ENCODE measurements at places on chromosomes 11 and 22. TPM values are rescaled to one million over a fixed set of nuclear protein-coding genes. Genes with fewer than 3 reads are reported as not detected.

- DNase-seq, result no peak
These were observed 4.7 kb upstream of the KDM2A start for GRCh38 chr11:67114275-67114896.

- DNase-seq, result peak; percentile 62
These were observed 16.1 kb upstream of the RELT start for GRCh38 chr11:73359930-73360742.

- DNase-seq, result no peak
These were observed 27.4 kb downstream of the TSPAN4 start for GRCh38 chr11:870127-870413.

GRCh38 chr11:114566276-114566675, 6.6 kb upstream of the NXPE1 start:
- peak; percentile 65 for DNase-seq

DNA sequence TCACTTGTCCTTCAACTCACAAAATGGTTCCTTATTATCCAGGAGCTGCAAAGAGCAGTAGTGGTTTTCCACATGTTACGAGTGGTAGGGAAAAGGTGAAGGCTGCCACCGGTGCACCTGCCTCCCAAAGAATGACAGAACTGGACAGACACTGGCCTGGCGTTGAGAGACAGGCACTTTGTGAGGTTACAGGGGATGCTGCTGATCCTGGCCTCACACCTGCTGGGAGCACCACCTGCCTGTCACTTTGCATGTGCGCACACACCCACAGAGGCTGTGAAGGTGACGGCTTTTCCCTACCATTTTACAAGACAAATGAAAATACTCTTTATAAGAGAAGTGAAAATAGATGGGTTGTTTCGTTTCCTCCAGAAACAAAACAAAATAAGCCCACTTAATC, 175.3 kb upstream of the B3GAT1 start:
- no peak for DNase-seq

DNA sequence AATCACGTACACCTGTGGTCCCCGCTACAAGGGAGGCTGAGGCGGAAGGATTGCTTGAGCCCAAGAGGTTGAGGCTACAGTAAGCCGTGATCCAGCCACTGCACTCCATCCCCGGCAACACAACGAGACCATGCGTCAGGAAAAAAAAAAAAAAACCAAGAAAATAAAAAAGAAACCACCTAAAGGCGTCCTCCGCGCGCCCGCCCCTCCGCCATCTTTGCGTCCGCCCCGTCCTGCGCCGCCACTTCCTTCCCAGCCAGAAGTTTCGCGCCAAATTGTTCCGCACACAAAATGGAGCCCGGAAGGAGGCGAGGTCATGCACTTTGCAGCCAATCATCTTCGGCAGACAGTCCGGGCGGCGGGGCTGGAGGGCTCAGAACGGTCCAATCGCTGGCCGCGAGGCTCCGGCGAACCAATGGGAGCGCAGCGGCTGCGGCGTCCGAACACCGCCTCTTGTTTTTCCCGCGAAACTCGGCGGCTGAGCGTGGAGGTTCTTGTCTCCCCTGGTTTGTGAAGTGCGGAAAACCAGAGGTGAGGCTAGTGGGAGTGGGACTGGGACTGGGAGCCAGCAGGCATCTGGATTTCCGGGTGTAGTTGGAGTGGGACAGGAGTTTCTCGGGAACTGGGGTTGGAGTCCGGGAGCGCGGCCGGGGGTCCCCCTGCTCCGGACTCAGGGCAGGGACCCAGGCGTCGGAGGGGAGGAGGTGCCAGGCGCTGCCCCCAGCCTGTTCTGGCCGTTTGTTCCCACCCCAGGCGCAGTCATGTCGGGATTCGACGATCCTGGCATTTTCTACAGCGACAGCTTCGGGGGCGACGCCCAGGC, at the start of gene MCM5:
MCM5 (plus strand) TSS at position 463 of the 823 bp plus-strand sequence; CDS start at position 762, 299 bp downstream.
- peak; percentile 98 for DNase-seq

GRCh38 chr11:60942219-60942618, 9.8 kb downstream of the SLC15A3 start:
- DNase-seq, result no peak

DNA sequence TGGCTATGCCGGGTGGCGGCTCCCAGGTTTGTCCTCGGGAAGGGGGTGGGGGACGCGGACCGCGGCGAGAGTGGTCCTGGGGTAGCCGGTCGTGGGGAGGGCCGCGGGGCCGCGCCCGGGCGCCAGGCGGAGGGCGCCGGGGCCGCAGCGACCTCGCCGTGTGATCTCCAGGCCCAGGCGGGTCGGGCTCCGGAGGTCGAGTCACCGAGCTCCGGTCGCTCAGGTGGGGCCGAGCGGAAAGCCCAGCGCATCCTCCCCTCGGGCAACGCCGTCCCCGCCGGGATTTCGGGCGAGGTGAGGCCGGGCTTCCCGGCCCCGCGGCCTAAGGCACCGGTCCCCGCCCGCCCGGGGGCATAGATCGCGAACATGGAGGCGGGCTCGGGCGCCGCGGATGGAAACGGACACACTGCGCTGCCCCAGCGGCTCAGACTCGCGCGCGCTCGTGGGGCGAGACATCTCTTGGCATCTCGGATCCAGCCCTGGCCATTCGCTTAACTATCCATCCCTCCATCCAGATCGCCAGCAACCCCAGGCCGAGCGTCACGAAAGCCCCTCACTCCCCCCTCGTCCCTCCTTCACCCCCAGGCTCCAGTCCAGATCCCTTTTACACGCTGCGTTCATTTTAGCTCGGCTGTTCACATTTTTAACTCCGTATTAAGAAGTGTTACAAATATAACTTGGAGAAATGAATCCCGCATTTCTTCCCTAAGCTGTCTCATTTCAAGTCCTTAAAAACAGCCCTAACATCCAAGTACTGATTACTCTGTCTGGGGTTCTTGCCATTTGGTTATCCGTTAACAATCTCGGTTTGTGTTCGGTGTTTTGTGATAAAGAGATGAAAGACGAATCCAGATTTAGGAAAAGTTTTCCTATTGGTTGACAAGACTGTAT, 460 bp downstream of the ZC3H12C start:
- DNase-seq, result peak; percentile 67

GRCh38 chr22:19962909-19963806, 21.5 kb upstream of the TXNRD2 start:
- no peak for DNase-seq

- no peak for DNase-seq
These were observed 2.7 kb downstream of the CD5 start for GRCh38 chr11:61104963-61105362.

DNA sequence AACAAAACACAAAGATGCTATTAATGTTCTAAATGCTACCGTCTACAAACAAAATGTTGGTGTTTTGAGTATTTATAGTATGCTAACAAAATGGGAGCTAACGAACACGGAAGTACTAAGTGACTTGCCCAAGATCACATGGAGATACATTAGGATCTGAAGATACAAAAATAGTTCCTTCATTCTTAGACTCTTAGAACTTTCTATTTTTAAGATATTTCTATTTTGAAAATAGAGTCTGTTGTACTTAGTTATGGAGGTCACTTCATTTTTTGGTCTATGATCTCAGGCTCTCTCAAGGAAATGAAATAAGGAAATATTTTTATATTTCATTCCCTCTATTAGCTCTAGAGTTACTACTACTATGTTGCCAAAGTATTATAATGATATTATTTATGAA, 64.2 kb downstream of the APOL5 start:
- no peak for DNase-seq

DNA sequence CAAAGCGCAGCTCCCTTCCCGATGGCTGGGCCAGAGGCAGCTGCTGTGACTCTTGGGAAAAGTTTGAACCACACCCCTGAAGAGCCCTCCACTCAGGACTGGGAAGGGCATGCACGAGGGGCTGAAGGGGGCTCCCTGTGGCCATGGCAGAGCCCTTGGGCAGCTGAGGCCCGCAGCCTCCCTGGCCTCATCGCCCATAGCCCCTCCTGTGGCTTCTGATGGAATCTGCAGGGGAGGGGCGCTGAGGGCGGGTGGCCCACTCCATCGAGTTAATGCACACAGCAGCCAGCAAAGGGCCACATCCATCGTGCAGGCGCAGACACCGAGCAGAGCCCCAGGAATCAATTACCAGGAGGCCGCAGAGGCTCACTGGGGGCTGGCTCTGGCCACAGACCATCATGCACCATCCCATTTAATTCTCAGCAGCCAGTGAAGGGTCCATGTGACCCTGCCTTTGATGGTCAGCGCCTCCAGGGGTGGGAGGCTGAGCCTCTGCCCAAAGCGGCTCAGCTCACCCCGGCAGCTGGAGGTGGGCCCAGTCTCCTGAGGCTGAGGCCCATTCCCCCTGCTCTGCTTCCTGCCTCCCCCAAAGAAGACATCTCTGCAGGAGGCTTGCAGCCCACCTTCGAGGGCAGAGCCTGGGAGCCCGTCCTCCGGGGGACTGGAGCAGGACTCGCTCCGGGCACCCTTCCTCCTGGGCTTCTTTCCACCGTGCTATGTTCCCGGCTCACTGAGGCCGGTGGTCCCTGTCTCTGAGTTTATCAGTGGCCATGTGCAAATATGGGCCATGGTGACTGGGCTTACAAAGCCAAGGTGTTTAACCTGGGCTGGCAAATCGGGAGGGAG, 1410.2 kb downstream of the BRD1 start:
- no peak for DNase-seq

GRCh38 chr11:128205796-128206195, 381.6 kb downstream of the ETS1 start:
- DNase-seq, result no peak

- DNase-seq, result no peak
These were observed 4.0 kb downstream of the NAP1L4 start for GRCh38 chr11:2987881-2988861.

GRCh38 chr11:118748056-118748455, 42.9 kb downstream of the DDX6 start:
- no peak for DNase-seq

GRCh38 chr11:77789731-77790476, 30.6 kb downstream of the RSF1 start:
- DNase-seq, result no peak

DNA sequence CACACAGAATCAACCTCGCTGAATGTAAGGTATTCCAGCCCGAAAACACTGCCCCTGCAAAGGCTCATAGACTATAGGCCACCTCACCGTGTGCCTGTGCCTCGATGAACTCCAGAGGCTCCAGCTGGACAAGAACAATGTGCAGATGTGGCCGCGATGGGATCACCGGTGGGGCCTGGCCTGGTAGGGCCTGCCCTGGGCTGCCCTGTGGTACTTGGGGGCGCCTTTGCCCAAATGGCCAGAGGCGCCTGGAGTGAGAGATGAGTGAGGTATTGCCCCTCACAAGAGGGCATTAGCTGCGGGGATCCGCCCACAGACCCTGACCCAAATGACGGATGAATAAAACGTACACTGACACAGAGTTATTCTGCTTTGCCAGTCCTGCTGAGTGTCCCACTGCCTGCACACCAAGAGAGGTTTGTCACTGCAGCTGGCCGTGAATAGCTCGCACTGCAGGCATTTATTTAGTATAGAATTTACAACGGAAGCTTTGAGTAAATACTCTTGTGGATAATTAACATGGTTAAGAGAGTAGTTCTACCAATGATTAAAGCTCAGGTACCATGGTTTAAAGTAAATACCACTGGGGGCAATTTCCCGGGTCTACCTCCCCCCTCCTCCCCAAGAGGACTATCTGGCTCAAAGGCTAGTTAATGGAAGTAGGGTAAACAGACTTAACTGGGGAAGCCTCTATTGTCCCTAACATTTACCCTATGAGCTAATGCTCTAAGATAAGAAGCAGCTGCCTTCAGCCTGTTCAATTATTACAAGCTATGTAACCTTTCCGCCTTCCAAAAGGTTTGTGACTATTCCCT, 101.1 kb upstream of the IGLL5 start:
- no peak for DNase-seq

GRCh38 chr11:69832561-69833413, 13.6 kb upstream of the FGF3 start:
- peak; percentile 71 for DNase-seq

GRCh38 chr11:132158091-132158490, 787.7 kb downstream of the NTM start:
- peak; percentile 37 for DNase-seq

DNA sequence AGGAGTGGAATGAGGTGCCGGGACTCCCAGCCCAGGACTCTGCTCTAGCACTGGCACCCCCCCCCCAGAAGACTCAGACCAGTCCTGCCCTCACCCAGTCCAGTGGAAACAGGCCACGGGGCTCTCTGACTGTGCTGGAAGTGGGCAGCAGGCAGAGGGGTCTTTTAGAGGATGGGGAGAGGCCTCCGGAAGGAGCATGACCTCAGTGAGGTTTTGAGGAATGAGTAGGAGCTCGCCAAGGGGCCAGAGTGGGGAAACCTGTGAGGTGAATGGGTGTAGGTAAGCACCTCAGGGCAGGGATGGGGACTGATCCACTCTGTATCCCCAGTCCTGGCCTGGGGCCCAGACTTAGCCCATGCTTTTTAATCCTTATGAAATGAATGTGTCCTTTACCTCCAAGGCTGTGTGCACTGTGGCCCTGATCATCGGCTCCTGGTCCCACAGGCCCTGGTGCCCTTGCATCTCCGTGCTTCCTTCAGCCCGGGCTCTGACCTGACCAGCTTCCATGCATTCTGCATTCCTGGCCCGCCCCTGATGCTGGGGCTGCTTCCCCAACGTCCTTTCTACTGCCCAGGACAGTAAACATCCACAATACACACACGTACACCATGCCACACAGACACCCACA, 24.4 kb upstream of the RFPL3 start:
- no peak for DNase-seq

- no peak for DNase-seq
These were observed 34.1 kb downstream of the PPME1 start for GRCh38 chr11:74205181-74205580.

- peak; percentile 85 for DNase-seq
These were observed at the start of gene ELMOD1 for GRCh38 chr11:107590460-107591377. Gene ELMOD1 (plus strand): TSS chr11:107591147. CDS start chr11:107618190, 27,043 bp downstream.

MMP8 gene
- total RNA-seq, result not detected

GTSE1 gene
- 29.7 TPM for total RNA-seq

RFPL1 gene
- total RNA-seq, result not detected

LMO2 gene
- total RNA-seq, result 0.92 TPM

OR2AT4 gene
- 0.22 TPM for total RNA-seq

MAPK8IP2 gene
- not detected for total RNA-seq

TMEM86A gene
- 0.87 TPM for total RNA-seq

KRTAP5-7 gene
- total RNA-seq, result not detected

GAL3ST3 gene
- total RNA-seq, result 35.9 TPM

CCDC15 gene
- 7.4 TPM for total RNA-seq

TMA7B gene
- not detected for total RNA-seq

DDI1 gene
- total RNA-seq, result not detected

RHBDD3 gene
- total RNA-seq, result 78.8 TPM

MPZL2 gene
- 2.3 TPM for total RNA-seq

Data from neural progenitor cell (in vitro differentiated cells).